ENCODE measurements at places on chromosomes 4 and X. TPM values are rescaled to one million over a fixed set of nuclear protein-coding genes. Genes with fewer than 3 reads are reported as not detected.

ATP1B4 gene
- total RNA-seq = not detected

SUPT20HL2 gene
- not detected for total RNA-seq

ZNF674 gene
- total RNA-seq = 2.3 TPM

INTU gene
- total RNA-seq = 5.5 TPM

ADGRG4 gene
- total RNA-seq = under 0.01 TPM

ARMCX4 gene
- 9.9 TPM for total RNA-seq

BTC gene
- total RNA-seq = 0.06 TPM

PF4V1 gene
- 0.25 TPM for total RNA-seq

PPARGC1A gene
- total RNA-seq = 1.0 TPM

H2BW2 gene
- not detected for total RNA-seq

XAGE3 gene
- total RNA-seq = not detected

HTN3 gene
- not detected for total RNA-seq

TBC1D8B gene
- 2.4 TPM for total RNA-seq

MTTP gene
- not detected for total RNA-seq

CLGN gene
- total RNA-seq = 0.81 TPM

YIPF7 gene
- total RNA-seq = not detected

ARHGEF9 gene
- 6.2 TPM for total RNA-seq

HSFX1 gene
- 0.16 TPM for total RNA-seq

TLR10 gene
- not detected for total RNA-seq

ZBTB49 gene
- total RNA-seq = 6.7 TPM

SSX4B gene
- not detected for total RNA-seq

POU4F2 gene
- not detected for total RNA-seq

CYLC1 gene
- total RNA-seq = not detected

RADX gene
- 0.65 TPM for total RNA-seq

DMRTC1 gene
- total RNA-seq = not detected

FATE1 gene
- total RNA-seq = not detected

WAS gene
- not detected for total RNA-seq

ARL9 gene
- not detected for total RNA-seq

SLIT2 gene
- total RNA-seq = 1.3 TPM

RENBP gene
- 16.5 TPM for total RNA-seq

TLR6 gene
- total RNA-seq = 0.81 TPM

SLC26A1 gene
- 0.13 TPM for total RNA-seq

STATH gene
- not detected for total RNA-seq

SCLT1 gene
- 9.2 TPM for total RNA-seq

ZNF330 gene
- total RNA-seq = 19.8 TPM

STOX2 gene
- total RNA-seq = 1.6 TPM

CFI gene
- total RNA-seq = 66.7 TPM

Measured in bladder microvascular endothelial cell (primary cell).